NAMALWA (cell line): ENCODE measurements at places on chromosomes 2 and 18.
A peak's percentile ranks its signal among the peaks of the same experiment; 100 is the strongest.

GRCh38 chr2:42369532-42370229 lies 8.7 kb upstream of the COX7A2L start:
- DNase-seq, result no peak

DNA sequence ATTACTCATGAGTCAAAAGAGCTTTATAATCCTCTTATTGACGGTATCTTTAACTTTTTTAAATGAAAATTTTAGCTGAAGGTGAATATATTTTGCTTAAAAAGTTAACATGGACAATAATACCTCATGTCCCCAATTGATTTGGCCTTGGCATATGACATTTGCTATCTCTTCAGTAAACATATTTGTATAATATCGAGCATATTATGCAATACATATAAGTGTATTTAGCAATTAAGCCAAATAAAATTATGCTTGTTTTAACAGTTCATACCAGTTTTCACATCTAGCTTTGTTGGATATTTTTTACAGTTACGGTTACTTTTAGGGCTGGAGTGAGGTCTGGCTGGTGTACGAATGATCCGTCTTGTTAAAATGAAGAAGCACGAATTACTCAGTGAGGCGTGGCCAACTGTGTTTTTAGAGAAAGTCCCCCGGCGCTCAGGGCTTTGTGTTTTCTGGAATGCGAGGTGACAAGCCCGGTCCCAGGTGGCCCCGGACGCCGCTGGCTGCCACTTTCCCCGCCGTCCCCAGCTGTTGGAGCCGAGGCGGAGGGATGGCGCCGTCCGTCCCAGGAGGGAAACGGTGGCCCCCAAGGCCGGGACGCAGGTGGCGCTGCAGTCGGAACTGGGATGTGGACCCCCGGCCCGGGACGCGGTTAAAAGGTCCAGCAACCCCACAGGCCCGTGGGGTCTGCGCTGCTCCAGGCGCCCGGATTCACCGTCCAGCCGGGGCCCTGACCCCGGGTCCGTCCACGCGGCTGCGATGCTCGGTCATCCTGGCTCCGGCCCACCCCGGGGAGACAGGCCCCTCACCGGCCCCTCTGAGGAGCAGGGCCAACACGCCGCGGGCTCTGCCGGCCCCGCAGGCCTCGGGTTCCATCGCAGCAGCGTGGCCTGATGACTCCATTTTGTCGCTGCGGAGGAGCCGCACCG lies 41.3 kb downstream of the TMEM18 start:
- no peak for DNase-seq

DNA sequence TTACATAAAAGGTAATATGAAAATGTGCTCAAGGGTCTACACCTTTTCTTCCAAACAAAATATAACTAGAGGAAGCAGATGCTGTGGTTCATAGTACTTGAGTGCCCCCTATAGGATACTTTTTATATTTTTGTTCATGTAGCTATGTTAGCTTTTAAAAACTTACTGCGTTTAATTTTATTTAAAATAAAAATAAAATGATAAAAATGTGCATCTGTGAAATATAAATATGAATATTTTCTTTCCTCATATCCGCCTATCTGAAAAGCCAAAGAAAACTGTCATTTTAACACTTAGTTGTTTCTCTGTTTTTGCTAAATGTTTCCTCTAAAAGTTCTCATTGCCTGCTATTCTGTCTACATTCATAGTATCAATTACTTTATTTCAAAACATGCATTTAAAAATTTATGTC lies 9.6 kb upstream of the LRP1B start:
- peak; percentile 54 for DNase-seq

DNA sequence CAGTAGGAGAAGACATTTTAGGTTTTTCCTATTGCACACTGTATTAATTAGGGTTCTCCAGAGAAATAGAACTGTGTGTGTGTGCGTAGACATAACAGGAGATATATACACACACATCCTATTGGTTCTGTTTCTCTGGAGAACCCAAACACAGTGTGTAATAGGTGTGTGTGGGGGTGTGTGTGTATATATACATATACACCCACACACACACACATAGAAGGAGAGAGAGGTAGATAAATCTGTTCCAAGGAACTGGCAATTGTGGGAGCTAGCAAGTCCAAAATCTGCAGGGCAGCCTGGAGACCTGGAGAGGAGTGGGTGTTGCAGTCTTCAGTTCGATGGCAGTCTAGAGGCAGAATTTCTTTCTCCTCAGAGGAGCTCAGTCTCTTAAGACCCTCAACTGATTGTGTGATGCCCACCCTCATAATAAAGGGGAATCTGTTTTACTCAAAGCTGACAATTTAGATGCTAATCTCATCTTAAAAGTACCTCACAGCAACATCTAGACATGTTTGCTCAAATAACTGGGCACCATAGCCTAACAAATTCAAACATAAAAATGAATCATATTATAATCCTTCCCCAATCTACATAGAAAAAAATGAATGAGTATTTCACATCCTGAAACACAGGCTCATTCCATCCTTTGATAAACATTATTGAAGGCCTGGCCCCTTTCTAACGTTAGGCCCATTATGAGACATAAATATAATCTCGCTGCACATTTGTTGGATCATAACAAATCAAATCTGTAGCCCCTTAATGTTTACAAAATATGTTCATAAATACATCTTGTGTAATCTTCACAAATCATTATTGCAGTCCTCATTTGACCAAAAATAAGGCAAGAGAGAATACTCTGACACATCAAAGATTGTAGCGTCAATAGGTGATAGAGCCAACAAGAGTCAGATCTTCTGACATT lies 35.1 kb upstream of the RTN4 start:
- no peak for DNase-seq

GRCh38 chr2:16137080-16137755 lies 196.9 kb downstream of the MYCN start:
- no peak for DNase-seq

GRCh38 chr2:46239847-46240181 lies 57.4 kb upstream of the EPAS1 start:
- DNase-seq, result no peak

DNA sequence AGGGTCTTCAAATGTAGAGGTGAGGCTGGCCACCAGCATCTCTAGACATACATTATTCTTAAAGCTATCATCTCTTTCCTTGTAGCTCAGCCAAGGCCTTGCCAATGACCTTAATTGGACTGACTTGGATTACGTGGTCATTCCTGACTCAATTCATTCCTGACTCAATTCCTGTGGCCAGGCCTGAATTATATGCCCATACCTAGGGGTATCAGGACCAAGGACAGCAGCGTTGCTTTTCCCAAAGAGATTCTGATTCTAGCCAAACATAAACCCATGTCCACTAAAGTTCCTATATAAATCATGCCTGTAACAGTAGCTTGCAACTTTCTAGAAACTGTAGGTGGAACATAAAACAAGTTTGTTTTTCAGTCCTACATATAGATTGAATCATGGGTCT lies 231.7 kb downstream of the ARL6IP6 start:
- no peak for DNase-seq

DNA sequence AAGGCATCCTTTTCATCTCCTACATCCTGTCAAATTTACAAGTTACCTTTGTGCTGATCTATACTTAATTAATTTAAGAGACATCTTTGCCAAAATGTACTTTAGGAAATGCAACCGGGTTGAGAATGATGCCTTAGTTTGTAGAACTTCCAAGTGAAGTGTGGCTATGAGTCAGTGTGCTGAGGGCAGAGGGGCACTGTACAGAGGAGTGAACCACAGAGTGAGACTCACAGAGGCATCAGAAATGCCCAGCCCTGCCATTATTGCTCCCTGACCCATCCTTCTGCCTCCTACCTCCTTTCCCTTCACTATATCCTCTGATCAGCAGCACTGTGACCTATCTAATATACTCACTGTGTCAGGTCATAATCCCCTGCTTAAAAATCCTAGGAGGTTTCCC lies 320.1 kb downstream of the LRRTM1 start:
- no peak for DNase-seq
